ENCODE measurements at places on chromosomes 11 and 22. TPM values are rescaled to one million over a fixed set of nuclear protein-coding genes. Genes with fewer than 3 reads are reported as not detected.

- DNase-seq = no peak
Observed at GRCh38 chr11:46198245-46199240, 77.3 kb upstream of the PHF21A start.

- DNase-seq = no peak
Observed at GRCh38 chr11:75667255-75667830, 1.5 kb downstream of the MAP6 start.

DNA sequence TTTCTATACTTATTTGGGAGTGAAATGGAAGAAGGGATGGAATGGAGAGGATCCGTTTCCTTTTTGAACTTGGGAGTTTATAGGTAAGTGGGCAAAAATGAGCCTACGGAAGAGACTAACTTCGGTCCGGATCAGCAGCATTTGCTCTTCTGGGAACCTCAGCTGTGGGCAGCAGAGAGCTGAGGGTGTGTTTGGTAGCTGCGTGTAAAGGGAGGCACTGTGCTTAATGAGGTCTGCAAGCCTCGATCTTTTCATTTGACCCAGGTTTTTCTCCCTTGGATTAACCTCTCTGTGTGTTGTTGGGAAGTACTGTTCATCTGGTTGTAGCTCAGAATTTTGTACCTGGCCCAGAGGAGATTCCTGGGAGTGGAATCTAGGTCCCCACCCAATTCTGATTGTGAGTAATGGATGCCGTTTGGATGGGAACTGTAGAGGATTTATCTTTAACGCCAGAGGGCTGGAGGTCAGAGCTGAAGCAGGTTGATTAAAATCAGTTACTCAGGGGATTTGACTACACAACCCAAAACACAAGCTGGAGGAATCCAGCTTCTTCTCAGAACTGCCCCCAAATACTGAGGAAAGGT, 201.6 kb upstream of the SORL1-AS1 start:
- DNase-seq = no peak

GRCh38 chr11:78268591-78269410, 80.1 kb downstream of the USP35 start:
- DNase-seq = no peak

DNA sequence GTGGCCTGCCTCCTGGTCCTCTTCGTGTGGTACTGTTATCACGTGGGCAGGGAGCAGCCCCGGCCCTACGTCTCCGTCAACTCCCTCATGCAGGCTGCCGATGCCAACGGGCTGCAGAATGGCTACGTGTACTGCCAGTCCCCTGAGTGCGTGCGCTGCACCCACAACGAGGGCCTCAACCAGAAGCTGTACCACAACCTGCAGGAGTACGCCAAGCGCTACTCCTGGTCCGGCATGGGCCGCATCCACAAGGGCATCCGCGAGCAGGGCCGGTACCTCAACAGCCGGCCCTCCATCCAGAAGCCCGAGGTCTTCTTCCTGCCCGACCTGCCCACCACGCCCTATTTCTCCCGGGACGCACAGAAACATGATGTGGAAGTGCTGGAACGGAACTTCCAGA, 4.7 kb downstream of the ASPHD2 start:
- DNase-seq = no peak

GRCh38 chr11:635945-636510, 1.0 kb upstream of the DRD4 start:
- no peak for DNase-seq

ANO3 gene
- not detected for total RNA-seq
